ENCODE measurements at places on chromosomes 13 and 19.
A peak's percentile ranks its signal among the peaks of the same experiment; 100 is the strongest.

- no peak for DNase-seq
These were observed 20.5 kb upstream of the SLC15A1 start for GRCh38 chr13:98772794-98773452.

DNA sequence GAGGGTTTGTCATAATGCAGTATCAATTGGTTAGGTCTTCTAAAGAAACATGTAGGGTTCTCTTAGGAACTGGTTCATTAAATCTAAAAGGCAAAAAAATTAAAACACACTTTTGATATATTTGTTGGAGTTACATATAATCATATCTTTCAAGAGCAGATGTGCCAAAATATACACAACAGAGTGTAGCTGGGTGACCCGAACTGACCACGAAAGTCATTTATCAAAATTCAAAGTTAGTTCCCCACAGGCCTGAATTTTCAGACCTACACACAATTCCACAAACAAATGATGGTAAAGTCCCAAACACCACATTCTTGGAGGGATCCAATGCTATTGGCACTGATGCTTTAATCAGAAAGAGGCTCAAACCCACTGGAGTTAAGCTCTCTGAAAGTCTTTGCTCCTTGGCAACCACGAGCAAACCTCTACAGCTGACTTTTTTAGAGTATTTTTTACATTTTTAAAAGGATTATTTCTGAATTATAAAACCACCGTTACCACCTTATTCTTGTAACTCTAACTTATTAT is 50.9 kb downstream of the IRS2 start:
- DNase-seq: no peak

DNA sequence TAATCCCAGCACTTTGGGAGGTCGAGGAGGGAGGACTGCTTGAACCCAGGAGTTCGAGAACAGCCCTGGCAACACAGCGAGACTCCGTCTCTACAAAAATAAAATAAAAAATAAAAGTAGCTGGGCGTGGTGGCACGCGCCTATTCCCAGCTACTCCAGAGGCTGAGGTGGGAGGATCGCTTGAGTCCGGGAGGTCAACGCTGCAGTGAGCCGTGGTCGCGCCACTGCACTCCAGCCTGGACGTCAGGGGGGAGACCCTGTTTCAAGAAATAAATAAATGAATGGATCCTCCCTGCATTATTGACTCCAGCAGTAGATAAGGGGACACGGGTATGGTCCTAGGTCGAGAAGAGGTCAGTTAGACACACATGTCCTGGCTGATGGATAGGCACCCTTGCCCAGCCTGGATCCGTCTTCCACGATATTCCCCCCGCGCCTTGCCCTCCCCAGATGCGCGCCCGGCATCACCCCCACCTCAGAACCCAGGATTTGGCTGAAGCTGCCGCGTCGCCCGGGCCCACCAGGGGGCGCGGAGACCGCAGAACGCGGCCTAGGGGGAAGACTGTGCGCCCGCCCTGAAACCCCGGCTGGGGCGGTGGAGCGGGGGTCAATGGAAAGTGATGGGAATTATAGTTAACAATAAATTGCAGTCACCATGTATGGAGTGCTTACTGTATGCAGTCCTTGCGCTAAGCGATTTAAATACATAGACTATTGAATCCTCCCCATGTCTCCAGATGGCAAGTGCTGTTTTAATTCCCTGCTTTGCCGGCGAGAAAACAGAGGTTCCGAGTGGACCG is 2.1 kb upstream of the HOOK2 start:
- peak; percentile 79 for DNase-seq

DNA sequence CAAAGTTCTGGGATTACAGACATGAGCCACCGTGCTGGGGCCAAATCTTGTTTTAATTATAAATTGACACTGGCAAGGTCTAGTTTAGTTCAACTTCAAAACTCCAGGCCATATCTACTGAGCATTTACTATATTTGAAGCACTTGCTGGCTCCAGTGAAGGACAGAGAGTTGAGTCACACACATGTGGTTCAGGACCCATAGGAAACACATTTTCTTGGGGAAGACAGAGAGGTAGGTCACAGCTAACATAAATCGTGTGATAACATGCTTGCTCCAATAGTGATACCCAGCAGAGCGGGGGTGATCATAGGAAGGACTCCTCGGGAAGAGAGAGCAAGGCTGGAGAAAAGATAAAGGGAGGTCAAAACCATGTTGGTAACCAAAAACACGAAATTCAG is 170.6 kb upstream of the TSC22D1 start:
- DNase-seq: no peak

GRCh38 chr13:39526499-39526898 is 76.5 kb downstream of the LHFPL6 start:
- no peak for DNase-seq

DNA sequence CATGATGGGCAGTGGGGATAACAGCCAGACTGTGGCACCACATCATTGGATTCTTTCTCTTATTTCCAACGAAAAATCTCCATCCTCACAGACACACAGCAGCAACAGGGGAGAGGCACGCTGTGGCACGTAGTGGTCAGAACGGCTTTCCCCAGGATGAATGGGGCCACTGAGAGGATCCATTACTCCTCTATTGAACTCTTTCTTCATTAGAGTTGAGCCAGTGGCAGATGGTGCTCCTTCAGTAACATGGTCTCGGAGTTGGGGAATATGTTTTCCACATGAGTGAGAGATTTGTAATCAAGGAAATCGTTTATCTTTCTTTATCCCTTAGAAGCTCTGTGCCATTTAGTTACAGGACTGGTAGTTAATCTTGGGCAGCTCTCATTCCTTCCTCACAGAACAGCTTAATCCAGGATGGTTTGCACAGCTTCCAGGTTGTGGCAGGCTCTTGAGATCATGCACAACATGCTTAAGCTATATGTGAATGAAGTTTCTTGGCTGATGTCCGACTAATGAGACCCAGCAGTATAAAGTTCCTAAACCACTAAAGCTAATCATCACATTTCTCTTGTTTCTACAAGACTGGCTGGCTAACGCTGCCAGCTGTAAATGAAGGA is 180.5 kb upstream of the SLC10A2 start:
- DNase-seq: no peak

DNA sequence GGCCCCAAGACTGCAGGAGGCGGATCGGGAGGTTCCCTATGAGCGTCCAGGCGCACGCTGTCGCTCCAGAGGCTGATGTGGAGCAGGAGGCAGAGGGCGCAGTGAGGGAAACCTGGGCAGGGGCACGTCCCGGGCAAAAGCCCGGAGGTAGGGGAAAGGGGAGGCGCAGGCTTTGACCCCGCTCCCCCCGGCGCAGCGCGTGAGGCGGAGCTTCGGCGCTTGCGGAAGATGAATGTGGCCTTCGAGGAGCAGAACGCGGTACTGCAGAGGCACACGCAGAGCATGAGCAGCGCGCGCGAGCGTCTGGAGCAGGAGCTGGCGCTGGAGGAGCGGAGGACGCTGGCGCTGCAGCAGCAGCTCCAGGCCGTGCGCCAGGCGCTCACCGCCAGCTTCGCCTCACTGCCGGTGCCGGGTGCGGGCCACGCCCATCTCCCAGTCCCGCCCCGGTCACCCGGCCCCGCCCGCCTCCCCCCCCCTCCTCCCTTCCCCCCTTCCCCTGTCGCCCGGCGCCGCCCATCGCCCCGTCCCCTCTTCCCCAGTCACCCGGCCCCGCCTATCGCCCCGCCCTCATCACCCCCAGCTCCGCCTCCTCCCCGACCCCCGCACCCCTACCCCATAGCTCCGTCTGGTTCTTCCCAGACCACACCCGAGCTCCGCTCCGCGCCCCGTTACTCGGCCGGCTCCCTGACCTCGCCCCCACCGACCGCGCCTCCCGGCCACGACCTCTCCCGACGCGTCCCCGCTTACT is 4.1 kb downstream of the HMG20B start:
- peak; percentile 72 for DNase-seq

- peak; percentile 65 for DNase-seq
These were observed 13.8 kb downstream of the RASA3 start for GRCh38 chr13:114118511-114119123.

DNA sequence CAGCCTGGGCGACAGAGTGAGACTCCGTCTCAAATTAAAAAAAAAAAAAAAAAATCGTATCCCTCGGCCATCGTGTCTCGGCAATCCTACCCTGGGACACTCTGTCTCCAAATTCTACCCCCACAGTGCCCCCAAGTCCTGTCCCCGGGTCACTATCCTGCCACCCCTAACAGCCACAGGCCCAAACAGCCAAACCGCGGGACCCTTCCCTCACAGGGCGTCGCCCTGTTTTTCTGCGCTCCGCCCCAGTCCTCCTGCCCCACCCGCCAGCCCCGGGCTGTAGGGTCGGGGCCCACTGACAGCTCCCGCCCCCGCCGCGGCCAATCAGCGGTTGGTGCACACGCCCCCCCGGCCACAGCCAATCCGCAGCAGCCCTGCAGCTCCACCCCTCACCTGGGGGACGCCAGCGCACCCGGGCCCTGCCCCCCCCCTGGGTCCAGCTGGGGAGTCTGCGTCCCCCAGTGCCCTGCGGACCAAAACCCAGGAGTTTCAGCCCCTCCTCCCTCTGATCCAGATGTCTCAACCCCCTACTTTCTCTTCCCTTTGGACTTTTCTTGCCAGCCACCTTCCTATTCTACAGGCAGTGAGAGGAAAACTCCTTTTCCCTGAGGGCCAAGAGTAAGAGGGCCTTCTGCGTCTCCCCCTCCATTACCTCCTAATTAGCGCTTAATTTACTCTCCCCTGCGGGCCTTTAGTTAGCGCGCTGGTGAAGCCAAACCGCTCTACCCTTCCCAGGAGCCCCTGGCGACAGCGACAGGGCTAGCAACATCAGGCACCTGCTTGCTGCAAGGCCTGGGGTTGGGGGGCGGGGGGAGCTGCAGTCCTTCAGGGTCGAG is 1.5 kb upstream of the BCAT2 start:
- DNase-seq: peak; percentile 56

DNA sequence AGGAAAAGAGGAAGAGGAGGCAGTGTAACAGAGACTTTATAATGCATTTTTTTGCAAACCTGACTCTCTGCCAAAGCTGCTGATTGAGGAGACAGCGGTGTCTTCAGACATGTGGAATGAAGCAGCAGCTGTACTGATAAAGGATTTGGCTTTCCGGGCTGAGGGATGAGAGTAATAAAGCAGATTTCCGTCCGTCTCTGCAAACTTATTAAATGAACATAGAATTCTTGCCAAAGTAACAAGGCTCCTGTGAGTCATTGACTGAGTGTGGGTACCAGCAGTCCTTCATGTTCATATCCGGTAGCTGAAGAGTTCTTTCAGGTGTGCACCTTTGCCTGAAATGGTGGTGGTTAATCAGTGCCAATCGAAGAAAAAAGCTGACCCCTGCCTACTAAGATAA is 112.6 kb downstream of the LIG4 start:
- DNase-seq: no peak

DNA sequence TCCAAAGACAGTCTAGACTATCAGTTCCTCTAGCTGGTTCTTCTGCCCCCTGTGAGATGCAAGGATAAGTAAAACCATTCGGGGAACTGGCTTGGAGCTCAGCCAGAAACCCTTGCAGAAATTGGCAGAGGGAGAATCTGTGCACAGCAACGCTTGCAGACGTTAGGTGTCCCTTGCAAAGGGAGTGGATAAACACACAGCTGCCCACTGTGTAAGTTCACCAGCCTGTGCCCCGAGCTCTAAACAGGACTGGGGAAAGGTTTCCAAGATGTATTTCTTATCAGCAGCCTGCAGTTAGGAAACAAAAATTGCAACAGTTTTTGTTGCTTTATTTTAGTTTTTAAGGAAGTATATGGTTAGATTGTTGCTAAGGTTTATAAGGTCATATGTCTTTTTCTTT is 19.0 kb upstream of the ADGRE1 start:
- no peak for DNase-seq

- DNase-seq: no peak
These were observed 41.9 kb downstream of the N4BP2L2 start for GRCh38 chr13:32496599-32497160.

- no peak for DNase-seq
These were observed 23.2 kb downstream of the C3 start for GRCh38 chr19:6697291-6697690.

DNA sequence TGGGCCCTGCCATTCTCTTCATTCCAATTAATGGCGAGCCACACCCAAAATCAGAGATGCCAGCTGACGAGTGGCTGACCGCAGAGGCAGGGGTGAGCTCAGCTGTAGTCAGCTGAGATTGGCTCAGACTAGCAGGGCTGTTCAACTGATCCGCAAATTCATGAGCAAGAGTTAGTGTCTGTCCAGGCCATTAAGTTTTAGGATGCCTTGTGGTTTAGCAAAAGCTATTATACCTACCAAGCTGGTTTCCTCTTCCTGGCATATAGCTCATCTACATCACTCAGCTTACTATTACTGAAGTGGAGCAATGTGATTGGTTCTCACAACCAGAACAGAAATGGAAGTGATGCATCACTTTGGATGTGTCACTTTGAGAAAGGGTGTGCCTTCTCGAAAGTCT is 148.7 kb downstream of the NALCN start:
- DNase-seq: peak; percentile 28

- peak; percentile 88 for DNase-seq
These were observed 610 bp upstream of the WBP4 start for GRCh38 chr13:41060724-41061074.

DNA sequence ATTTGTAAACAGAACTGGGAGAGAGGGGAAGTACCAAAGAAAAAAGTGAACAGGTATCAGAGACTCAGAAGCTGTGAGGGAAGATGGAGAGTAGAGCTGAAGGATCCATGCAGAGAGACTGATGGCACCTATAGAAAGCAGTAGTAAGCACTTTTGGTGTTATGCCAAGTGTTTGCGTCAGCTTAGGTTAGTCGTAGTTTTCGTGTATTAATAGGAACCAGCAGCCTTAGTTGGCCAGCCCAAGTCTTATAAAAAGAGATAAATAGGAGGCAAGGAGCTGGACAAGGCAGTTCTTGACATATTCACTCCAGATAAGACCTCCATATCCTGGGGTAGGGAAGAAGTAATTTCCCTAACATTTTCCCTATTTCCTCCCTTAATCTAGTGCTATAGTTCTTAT is 214.2 kb downstream of the OXGR1 start:
- DNase-seq: peak; percentile 14

GRCh38 chr13:71213252-71213821 is 653.7 kb downstream of the DACH1 start:
- no peak for DNase-seq

GRCh38 chr19:2797280-2797679 is 12.0 kb downstream of the THOP1 start:
- DNase-seq: no peak

DNA sequence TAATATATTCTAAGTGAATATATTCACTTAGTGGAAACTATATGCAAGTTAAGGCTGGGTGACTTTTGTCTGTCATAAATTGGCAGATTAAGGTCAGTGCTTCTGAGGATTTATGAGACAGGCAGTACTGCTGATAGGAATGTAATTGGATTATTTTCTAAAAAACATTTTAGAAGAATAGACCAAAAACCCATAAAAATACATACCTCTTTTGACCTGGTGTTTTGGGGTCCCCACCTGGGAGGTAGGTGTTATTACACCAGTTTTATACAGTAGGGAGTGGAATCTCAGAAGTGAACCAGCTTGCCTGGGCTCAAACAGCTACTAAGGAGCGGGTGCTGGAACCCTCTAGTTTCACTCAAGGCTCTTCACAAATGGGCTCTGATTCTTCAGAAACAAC is 25.3 kb downstream of the COG3 start:
- DNase-seq: no peak

DNA sequence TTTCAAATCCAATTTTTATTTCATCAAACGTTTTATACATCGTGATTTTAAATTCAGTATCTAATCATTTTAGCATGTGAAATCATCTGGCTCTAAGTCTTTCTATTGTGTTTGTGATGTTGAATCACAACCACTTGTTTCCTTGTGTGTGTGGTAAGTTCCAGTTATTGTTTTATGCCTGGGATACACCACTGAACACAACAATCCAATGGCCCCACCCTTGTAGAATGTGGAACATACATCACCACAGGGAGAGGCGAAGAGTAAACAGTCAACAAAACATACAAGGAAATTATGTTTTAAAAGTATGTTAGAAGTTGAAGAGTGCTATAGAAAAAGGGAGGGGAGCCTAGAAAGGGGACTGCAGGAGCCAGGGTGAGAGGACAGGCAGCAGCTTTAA is 100.5 kb downstream of the EPSTI1 start:
- no peak for DNase-seq

Measured in fibroblast of skin of right quadriceps (primary cell).